ENCODE measurements at places on chromosomes 7 and 10.

DNA sequence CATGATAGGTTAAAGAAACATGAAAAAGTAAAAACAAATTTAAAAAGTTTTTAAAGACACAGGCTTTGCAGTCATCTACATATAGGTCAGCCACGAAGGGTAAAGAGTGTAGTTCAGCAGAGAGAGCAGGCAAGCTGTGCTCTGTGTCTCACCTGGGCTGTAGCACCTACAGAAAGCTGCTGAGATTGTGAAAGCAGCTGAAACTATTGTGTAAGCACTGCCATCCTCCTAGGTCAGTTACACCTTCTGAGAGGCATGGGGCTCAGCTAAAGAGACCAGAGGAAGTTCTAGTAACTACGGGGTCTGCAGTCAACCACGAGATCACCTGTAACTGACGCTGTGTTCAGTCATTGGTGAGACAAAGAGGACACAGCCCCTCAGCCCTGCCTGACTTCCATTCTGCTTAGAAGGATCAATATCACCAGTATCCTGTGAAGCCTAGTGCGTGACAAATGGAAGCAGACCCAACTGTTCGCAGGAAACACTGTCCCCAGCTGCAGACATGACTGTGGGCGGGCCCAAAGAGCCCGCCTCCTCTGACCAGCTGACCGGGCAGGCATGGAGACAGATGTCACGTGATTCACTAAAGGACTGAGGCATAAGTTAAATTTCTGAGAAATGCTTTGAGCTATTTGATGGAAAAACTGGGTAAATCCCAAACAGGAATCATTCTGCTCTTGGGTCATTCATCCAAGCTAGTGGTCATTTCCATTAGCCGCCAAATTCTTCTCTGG lies 87.9 kb downstream of the EBF3 start:
- no peak for DNase-seq

GRCh38 chr7:135428879-135429278 lies 81.0 kb downstream of the CNOT4 start:
- DNase-seq: no peak

DNA sequence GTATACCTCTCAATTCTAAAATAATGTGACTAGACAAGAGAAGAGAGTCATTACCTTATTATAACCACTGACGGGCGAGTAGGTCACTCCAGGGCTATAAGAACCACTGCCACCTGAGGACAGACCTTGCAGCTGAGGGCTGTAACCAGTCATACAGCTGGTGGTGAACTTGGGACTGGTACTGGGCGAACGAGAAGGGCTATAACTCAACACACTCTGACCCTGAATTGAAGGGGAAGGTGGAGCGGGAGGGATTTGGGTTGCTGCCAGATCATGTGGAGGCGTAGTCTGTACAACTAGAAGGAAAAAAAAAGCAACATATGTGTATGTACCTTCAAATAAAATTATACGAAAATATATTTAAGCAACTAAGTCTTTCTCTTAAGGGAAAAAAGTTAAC lies 3.4 kb downstream of the TMEM209 start:
- no peak for DNase-seq

GRCh38 chr7:139370301-139370942 lies 10.7 kb downstream of the LUC7L2 start:
- no peak for DNase-seq

DNA sequence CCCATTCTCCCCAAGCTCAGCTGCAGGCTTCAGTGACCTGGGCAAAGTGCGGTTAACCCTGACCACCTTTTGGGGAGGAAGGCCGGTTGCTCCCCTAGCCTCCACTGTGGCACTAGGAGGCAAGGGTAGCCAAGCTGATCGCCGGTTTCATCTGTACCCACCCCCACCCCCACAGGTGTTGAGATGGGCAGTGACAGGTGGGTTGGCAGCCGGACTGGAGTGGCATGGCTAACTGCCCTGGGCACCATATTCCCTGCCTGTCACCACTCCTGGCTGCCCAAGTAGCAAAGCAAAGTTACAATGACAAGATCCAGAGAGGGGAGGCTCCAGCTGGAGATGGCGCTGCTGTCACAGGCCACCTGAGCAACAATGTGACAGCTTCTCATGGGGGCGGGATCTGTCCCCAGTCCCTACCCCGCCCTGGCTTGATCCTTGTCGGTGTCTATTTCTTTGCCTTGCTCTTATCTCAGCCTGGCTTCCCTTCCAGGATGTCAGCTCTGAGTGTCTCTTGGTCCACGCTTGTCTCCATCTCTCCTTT lies 27.0 kb upstream of the BMS1 start:
- no peak for DNase-seq

GRCh38 chr7:55423891-55424290 lies 58.8 kb downstream of the LANCL2 start:
- DNase-seq: no peak

DNA sequence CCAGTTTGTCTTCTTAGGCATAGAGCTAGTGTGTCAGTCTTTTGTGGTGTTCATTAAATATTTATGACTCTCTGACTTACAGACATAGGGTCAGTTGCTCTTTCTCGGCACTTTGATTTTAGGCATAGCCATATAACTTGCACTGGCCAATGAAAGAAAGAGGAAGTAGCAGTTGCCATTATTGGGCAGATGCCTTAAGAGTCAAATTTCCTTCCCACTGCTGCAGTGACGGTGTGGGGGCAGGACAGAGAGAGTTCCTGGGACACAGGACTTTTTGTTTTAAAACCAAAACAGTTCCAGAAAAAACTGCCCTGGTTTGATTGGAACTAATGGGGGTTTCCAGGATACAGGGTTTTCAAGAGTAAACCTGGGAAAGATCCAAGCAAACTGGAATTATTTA lies 60.2 kb upstream of the PHF14 start:
- DNase-seq: no peak

GRCh38 chr10:95350219-95350829 lies 59.5 kb upstream of the PDLIM1 start:
- DNase-seq: no peak

GRCh38 chr7:11447106-11447505 lies 384.9 kb downstream of the THSD7A start:
- DNase-seq: no peak

- DNase-seq: no peak
These were observed 794.0 kb upstream of the C7orf33 start for GRCh38 chr7:147796581-147796980.

GRCh38 chr10:123906884-123907652 lies 15.5 kb upstream of the CPXM2 start:
- no peak for DNase-seq

DNA sequence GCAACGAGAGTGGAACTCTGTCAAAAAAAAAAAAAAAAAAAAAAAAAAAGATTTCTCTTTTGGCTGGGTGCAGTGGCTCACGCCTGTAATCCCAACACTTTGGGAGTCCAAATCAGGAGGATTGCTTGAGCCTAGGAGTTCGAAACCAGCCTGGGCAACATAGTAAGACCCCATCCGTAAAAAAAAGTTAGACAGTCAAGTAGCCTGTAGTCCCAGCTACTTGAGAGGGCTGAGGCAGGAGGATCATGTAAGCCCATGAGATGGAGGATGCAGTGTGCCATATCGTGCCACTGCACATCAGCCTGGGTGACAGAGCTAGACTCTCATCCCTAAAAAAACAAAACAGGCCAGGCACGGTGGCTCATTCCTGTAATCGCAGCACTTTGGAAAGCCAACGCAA lies 25.2 kb downstream of the PDLIM1 start:
- no peak for DNase-seq

GRCh38 chr7:77458786-77459185 lies 42.6 kb upstream of the GSAP start:
- DNase-seq: no peak

DNA sequence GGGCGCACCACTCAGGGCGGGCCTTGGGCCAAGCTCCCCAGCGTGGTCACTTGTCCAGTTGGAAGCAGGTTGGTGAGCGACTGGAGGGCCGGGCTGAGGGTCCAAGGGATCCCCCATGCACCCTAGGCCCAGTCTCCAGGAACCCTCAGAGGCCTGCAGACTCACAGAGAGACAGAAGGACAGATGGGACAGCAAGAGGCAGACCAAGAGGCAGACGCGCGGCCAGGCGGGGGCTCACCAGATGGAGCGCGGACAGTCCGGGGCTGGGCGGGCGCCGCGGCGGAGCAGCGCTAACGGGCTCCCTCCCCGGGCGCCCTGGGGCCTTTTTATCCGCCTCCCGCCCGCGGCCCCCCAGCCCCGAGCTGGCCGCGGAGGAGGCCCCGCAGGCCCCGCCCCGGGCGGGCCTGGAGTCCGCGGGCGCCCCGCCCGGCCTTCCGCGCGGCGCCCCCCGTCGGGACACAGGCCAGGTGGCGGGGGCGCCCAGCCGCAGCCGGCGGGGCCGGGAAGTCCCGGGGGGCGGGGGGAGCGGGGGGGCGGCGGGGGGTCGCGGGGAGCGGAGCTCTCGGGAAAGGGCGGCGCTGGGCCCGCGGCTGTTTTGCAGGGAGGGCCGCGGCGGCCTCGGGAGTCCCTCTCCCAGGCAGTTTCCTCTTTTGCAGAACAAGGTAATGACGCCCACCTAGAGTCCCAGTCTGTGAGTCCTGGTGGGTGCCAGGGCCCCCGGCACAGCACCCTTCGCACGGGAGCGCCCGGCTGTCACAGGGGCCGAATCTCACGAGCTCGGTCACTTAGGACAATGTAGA lies at the start of gene LOXL4:
Gene LOXL4 (minus strand): TSS at position 301 of the 800 bp plus-strand sequence. CDS start 5,175 bp downstream, outside the sequence.
- DNase-seq: peak; percentile 37

DNA sequence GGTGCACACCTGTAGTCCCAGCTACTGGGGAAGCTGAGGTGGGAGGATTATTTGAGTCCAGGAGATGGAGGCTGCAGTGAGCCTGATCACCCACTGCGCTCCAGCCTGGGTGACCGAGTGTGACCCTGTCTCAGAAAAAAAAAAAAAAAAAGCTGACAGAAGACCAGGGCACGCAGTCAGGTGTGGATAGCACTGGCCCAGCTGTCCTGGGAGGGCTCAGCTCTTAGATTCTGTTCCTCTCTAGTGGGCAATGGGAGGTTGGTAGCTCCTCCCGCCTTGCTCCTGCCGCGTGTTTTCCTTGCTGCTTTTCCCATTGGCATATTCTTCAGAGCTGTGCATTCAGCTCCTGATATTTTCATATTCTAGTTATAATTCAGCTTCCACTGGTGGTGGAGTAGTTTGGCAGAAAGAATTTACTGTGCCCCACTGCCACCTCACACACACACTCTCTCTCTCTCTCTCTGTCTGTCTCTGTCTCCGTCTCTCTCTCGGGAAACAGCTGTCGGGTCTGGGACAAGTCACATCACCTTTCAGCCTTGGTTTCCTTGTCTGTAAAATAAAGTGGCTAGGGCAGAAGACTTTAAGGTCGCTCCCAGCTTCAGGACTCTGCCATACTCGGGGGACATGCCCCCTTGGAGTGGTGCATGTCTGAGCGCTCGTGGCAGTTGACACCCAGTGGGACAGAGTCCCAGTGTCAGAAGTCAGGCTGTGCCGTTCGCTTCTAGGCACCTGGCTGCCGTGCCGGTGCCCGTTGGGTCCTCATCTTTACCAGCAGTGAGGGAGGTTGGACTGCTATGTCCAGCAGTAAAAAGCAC lies 25.9 kb upstream of the ANKRD2 start:
- DNase-seq: no peak

- no peak for DNase-seq
These were observed 111.1 kb upstream of the SH2B2 start for GRCh38 chr7:102175423-102176170.

- DNase-seq: no peak
These were observed 70.8 kb downstream of the LRRC17 start for GRCh38 chr7:102983602-102984001.

DNA sequence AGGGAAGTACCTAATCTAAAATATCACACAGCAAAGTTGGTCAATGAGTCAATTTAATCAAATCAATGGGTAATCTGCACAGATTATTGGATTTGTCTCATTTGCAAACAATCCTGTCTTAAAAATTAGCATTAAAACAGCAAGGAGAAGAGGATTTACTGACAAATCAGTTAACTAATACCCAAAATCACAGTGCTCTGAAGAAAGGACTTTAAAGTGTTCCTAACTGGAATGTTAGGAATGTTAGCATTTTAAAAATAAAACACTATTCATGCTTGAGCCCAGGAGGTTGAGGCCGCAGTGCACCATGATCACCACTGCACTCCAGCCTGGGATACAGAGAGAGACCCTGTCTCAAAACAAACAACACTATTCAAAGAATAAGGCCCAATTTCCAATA lies 83.1 kb downstream of the CHCHD3 start:
- DNase-seq: no peak

GRCh38 chr10:114487815-114488536 lies 83.7 kb upstream of the AFAP1L2 start:
- DNase-seq: no peak

DNA sequence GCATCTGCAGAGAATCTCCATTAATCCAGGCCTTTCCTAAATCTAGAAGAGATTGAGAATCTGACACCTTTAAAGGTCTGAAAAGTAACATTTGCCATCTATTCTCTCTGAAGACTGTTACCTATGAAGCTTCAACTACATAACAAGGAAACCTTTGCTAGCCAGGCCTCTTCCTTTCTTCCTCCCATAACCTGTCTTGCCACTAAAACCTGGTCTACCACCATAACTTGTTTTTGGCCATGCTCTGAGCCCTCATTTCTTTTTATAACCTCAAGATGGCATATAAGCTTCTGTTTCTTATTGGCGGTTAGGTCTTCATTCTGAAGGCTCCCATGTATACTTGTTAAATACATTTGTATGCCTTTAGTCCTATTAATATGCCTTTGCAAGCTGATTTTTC lies 348.4 kb upstream of the MEOX2 start:
- no peak for DNase-seq

DNA sequence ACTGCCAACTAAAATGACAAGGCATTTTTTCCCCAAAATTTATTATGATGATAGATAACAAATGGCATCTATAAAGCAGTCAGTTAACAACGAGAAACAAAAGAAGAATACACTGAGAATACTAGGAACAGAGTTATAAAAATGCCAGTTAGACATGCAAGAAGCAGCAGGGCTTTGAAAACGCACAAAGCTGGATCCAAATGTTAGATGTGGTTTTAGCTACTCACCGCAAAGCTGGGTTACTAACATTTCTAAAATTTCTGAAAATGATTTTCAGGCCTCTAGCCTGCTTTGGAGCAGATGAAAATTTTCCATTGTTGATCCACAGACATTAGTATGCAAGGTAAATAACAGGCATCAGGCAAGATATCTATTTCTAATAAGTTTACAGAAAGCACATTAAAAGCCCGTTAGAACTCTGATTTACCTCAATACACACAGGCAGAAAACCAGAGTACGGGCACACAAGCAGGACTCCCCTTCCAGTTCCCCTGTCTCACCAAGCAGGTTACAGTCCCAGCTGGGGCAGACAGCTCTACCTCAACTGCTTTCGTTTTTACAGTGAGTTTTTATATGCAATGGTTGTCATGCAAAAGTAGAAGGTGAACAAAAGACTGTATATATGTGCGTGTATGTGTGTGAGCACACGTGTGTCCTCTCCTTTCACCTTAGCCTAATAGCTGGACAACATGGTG lies 37.9 kb downstream of the GLI3 start:
- DNase-seq: no peak

GRCh38 chr10:65123120-65123519 lies 1601.9 kb downstream of the REEP3 start:
- DNase-seq: no peak

DNA sequence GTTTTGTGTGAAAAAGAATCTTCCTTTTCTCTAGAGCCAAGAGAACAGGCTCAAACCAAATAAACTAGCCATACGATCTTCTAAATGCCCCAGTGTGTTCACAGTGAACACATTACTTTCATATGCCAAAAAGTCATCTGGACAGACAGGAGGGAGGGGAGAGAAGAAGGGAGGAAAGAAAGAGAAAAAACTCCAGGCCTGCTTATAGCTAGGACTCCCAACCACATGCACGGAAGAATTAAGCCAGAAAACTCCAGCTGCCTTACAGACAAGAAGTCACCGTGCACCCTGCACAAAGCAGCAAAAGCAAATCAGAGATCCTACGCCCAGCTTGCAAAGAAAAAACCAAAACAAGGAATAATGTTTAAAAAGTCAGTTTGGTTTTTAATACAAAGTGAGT lies 34.3 kb downstream of the SNX8 start:
- no peak for DNase-seq

All from BE2C (cell line).